AG08396 (cell line): ENCODE measurements at places on chromosomes 13 and 19.

DNA sequence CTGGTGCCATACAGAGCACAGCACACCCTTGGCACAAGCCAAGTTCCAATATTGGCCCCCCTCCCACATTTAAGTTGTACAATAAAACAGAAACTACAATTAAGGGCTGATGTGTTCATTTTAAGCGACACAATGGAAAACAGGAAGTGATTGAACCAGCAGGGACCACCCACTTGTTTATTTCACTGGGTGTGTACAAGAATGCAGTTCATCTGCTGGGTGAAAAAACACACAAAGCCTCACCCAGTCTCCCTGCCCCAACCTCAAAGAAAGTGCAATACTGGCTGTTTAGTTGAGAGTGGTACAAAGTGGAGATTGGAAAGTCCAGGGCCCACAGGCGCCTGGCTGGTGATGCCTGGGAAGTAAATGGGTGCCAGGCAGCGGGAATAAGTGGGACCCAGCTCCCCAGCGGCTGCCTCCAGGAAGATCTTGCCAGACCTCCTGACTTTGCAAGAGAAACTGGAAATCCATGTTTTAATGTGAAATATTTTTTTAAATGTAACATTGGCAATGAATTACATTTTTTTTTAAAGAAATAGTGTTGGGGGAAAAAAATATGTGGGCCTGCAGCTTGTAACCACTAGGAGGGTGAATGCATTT is 322.1 kb downstream of the ZNF536 start:
- DNase-seq, result no peak

DNA sequence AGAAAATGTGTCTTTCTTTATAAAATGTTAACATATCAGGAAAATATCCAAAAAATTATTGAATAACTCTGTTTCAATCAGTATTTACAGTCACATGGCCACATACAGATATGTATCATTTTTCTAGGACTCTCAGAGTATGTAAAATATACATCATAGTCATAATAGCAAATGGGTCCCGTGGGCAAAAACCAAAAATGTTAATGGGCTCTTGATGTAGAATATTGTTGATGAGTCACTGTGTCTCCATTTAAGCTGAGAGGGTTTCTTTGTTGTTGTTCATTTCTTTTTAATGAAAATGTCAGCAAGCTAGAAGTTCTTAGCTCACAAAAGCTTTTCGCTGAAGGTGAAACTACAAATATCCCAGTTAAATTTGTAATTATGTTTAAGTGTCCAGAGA is 1713.1 kb upstream of the PCDH20 start:
- no peak for DNase-seq

DNA sequence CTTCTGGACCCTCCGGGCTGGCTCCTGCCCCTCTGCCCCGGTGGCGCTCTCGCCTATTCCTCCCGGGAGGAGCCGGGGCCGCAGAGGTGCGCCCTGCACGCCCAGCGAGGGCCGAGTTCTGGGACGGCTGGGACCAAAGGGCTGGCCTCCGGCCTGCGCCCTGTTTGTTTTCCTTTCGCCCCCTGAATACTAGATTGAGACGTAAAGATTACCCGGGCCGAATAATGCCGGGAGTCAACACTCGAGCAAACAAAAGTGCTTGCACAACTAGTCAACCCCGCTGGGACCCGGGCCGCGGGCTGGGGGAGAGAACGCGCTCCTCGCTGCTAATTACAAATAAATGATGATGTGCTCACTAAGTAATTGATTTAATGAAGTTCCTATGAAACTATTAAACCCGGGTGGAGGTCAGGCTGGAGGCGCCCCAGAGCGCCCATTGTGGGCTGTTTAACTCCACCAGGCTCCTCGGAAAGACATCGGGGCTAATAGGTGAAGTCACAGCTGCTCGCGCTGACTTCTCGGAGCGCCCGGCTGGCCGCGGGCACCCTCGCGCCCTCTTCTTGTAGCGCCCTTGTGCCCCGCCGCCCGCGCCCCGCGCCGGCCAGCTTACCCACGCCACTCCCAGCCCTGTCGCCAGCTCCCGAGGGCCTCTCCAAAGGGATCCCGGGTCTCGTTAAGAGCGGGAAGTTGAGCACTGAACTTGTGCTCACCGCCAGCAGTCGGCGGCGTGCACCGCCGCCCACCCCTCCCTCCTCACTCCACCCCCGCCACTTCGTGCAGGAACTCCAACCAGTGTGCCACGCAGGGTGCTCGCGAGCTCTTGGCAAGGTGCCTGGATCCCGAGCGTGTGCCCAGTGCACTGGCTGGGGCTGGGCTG is 14.9 kb downstream of the ZIC5 start:
- DNase-seq, result no peak

- DNase-seq, result no peak
Observed at GRCh38 chr19:16156904-16157303, 13.4 kb downstream of the HSH2D start.

DNA sequence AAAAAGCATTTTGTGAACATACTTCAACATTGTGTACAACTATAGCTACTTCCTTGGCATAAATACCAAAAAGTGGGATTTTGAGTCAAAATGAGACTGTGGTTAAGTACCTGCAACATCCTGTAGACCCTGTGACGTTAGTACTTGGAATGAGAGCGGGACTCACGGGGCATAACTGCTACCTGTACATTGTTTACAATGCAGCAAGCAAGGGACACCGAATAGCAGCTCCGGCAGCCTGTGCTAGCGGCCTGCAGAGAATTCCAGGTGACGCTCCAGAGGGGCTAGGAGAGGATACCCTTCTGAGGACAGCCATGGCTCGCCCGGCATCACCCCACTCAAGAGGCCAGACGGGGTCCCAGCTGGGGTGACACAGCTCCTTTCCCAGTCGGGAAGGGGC is 824 bp upstream of the ZNF331 start:
- DNase-seq, result no peak

GRCh38 chr19:18676692-18677091 is 6.8 kb upstream of the CRTC1 start:
- DNase-seq, result no peak

GRCh38 chr13:29799041-29799440 is 51.4 kb downstream of the UBL3 start:
- no peak for DNase-seq

- DNase-seq, result no peak
Observed at GRCh38 chr13:113631341-113632095, 26.5 kb downstream of the ATP4B start.

- DNase-seq, result no peak
Observed at GRCh38 chr13:32140109-32140508, 108.5 kb downstream of the FRY start.
